ENCODE measurements at places on chromosomes 7 and 10.

DNA sequence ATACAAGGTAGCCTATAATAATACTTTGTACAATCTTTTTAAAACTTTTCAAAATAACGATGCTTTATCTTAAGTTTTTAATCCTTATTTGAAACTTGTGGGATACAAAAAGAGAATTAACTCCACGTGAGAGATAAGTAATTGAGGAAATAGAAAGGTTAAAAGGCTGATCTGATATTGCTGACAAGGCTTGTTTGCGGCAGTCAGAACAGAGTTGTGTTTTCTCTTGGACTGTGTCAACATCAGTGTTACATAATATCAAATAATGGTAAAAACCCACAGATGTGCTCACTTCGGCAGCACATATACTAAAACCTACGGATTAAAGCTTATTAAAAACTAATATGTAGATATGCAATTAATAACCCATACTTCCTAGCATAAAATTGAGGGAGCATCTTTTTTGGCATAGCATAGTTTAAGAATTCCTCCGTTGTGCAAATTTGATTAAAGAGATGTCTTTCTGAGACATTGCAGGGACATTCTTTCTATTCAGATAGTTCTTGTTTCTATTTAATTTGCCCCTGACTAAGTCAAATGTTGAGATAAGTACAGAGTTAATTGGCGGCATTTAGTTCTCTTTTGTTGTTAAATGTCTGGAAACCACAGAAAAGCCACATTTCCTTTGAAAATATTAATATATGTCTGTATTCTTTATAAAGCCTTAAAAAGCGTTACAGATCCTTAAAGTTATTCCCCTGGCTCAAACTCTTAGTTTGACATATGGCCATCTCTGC lies 63.3 kb downstream of the FAM185A start:
- DNase-seq = no peak

GRCh38 chr7:44572771-44573170 lies 937 bp downstream of the DDX56 start:
- DNase-seq = no peak

- no peak for DNase-seq
Measured at GRCh38 chr7:138173548-138173947, 97.3 kb downstream of the AKR1D1 start.

DNA sequence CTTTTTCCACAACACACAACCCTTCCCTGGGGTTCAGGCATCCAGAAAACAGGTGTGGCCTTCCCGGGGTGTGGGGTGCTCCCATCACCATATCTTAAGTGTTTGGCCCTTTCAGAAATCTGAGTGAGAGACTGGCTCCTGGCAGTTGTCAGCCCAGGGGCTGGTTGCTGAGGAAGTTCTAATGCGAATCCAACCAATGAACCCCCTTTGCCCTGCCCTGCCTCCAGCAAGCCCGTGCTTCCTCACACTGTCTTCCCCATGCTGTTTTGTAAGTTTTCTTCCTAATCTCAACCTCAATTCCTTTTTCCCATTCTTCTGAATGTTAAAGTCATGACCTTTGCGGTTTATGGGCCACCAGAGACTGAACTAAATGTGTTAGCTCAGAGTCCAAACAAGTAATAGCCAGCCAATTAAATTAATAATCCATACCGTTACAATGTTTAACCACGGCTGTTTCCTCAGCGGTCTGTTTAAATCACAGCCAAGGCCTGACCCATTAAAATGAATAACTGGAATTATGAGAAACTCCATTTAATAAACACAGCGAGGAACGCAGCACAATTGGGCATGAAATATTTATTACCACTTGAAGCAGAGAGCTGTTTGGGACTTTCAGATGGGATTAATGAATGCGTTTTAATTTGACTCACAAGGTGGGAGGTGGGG lies 90.9 kb upstream of the TCF7L2 start:
- no peak for DNase-seq

DNA sequence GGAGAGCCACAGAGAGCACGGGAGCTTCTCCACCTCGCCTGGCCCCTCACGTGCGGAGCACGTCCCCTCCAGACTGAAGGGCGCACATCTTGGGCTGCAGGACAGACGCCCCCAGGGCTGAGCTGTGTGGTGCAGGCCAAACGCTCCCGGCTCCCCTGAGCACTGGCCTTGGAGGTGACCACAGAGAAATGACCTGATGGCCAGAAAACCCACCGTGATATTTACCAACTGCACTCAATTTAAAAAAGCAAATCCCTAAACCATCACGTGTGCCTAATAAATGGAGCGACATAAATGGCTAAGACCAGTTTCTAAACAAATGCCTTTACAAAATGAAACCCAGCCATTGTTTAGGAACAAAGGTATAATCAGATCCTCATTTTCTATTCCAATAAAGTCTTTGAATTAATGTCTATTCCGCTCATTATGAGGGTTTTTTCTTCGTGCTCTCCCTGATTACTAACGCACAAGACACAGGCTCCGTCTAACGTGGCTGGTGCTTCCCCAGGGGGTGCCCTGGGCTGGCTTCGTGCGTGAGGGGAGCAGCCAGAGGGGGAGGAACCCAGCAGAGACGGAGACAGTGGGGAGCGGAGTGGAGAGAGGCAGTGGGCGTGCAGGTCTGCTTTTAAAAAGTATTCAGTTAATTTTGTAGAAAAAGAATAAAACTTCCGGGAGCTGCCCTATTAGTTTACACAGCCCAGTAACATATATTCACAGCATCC lies 190.3 kb downstream of the DNAJB6 start:
- no peak for DNase-seq

DNA sequence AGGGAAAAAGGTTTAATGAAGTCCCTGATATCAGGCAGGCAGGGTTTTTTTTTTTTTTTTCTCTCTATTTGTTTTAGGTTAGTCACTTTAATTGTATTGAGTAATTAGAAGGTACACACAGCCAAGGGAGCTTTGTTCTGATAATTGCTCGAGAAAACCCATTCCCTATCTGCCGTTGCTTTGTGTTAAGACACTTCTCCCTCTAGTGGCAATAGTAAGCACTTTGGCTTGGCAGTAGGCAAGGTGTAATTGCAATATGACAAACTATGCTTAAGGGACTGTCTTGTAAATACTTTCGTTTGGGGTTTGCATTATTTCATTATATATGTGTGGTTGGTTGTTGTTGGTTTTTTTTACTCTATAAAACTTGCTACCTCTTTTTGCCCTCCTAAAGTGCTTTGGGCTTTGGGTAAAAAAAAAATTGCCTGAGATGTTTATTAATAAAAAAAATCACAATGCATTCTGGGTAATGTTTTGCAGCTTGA lies 113.4 kb downstream of the BTRC start:
- DNase-seq = peak; percentile 57

GRCh38 chr10:132311338-132311939 lies 3.7 kb upstream of the STK32C start:
- no peak for DNase-seq

GRCh38 chr10:83536426-83536825 lies 602.9 kb upstream of the GHITM start:
- peak; percentile 67 for DNase-seq

DNA sequence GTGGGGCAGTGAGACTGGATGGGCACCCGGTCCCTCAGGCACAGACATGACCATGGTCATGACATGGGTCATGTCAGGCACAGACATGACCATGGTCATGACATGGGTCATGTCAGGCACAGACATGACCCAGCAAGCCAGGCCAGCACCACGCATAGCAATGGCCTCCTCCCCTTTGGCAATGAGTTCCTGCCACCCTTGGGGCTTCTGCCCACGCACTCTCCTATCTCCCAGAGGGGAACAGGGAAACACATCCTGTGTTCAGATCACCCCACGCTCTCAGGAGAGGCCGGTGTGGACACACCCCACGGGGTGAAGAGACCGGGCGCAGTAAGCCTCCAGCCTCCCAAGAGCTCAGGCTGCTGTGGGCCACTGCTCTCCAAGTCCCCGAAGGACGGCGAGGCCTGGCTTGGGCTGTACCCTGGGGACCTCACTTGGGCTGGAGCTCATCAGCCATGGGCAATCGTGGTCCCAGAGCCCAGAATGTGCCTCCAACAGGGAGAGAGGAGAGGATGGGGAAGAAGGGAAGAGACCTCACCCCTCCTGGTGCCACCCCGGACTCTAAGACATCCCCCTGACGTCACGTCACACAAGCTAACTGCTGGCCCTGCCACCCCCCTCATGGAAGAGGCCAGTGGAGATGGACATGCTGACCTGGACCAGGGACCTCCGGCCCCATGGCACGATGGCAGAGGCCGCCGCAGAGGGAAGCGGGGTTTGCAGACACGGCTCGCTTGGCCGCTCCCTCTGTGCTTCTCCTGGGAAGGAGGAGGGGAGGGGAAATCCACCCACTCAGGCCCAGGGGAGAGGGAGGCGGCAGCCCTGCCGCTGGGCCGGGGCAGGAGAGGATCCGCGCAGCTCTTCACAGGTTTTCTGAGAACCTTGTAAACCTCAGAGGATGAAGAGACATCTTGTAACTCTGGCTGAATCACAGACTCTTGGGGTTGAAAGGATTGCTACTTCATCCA lies 269.6 kb downstream of the ELFN1 start:
- DNase-seq = no peak

DNA sequence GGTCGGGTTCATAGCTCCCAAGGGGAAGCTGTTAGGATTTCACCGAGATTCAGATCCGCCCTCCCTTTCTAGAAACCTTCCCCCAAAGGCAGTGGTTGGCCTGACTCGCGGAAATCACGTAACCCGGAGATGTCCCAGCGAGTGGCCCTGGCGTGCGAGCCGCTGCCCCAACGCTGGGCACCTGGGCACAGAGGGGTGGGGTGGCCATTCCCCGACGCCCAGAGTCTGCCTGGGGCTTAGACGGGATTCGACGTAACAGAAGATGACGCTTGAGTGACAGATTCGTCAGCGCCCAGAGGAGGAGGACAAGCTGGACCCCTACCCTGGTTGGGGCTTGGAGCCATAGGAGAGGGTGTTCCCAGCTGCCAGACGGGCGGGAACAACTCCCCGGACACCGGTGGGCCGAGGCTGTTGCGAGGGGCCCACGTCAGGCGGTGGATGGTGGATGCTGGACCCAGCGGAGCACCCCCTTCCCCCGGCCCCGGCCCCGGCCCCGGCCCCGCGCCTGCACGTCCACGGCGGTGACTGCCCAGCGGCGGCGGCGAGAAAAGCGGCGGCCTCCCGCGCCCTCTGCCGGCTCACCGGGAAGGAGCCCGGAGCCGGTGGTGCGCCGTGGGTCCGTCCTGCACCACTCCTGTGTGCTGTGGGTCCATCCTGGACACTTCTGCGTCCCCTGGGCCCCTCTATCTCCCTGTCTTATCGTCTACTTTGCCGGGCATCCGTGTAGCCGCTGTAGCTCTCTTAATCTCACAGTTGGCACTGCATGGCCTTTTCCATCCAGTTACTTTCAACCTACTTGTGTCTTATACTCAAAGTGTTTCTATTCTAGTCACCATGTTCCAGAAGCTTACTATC lies 35.4 kb upstream of the KNDC1 start:
- DNase-seq = no peak

DNA sequence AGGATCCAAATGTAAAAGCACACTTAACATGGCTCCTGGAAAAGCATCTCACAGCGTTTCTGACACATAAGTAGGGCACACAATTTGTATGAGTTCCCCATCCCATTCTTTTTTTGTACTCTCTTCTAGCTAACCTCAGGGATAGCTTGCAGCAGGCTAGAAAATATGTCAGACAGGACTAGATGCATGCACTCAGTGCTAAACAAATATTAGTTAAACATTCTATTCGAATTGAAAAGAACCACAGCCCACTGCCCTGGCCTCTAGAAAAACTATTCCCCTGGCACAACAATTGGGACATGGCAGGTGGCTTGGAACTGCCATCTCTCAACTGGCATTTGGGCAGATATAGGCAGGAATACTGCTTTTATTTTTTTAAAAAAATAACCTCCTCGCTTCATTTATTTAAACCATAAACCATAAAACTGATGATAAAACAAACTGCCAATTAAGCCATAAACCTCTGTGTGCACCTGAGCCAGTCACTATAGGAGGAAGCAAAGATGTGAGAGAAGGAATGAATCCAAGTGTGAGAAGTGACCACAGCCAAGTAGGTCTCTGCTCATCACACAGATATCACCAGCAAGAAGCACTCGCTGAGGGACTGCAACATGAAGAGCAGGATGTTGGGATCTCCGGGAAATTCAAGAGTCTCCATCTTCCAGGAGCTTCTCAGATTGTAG lies 394.1 kb downstream of the NEBL start:
- DNase-seq = no peak

DNA sequence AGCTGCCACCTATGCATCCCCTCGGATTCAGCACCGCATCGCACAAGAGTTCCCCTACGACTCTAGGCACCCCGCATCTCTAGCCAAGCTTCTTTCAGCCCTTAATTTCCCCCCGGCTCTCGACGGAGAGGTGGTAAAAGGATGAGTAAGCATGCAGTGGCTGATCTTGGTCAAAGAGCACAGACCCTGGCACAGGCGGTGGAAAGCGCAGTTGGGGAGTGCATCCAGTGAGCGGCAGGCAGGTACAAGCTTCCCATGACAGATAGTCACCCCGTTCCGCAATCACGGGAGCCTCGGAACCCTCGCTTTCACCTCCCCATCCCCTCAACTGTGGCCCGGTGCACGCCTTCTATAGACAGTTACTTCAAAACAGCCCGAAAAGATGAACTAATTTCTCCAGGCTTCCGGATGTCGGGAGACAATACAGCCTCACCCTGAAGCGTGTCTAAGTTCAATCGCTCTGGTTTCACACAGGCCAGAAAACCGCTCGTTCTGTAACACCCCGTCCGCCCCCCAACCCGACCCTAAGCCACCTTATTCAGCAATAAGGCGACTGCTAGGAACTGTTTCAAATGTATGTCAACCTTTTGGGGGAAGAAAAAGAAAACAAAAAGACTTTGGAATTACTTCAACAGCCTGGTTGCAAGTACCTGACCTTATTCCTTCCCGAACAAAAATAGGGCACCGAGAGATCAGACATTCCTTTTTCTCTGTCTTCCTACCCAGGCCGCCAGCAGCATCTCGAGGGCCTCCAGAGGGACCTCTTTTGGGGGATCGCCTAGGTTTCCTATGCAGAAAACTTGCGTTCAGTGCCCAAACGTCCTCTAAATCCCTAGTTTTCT lies 1.4 kb downstream of the RHEB start:
- DNase-seq = no peak

- DNase-seq = no peak
Measured at GRCh38 chr10:36383349-36383748, 741.3 kb upstream of the FZD8 start.

DNA sequence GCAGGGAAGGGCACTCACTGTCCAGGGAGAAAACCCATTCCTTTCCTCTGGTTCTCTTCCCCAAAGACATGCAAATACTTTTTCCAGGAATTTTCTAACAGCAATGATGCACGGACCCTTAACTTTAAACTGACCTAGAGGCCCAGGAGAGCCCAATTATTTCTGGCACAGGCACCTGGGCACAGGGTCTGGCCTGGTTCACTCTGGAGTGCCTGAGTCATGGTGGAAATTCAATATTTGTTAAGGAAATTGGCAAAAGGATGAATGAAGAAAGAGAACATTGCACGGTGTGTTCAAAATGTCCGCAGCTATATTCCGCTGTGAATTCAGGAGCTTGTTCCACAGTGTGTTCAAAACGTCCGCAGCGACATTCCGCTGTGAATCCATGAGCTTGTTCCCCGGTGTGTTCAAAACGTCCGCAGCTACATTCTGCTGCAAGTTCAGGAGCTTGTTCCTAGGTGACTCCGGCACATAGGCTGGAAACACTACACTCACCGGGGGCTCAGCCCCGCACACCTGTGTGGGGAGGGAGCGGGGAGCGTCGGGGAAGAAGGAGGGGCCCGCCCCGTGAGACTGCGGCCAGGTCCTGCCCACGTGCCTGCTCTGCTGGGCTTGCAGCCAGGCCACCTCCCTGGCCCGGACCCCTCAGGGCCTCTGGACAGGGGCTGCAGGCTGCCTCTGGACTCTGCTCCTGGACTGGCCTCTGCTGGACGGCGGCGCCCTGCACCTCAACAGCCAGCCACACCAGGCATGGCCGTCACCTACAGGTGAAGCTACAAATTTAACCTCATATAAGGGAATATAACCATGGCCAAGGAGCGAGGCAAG lies 72.0 kb upstream of the FAM20C start:
- no peak for DNase-seq

- peak; percentile 59 for DNase-seq
Measured at GRCh38 chr10:88281592-88282347, 301.3 kb downstream of the RNLS start.

Data from AG09309 (cell line).